ENCODE measurements at places on chromosomes 1 and 21. TPM values are rescaled to one million over a fixed set of nuclear protein-coding genes. Genes with fewer than 3 reads are reported as not detected.
A peak's percentile ranks its signal among the peaks of the same experiment; 100 is the strongest.

DNA sequence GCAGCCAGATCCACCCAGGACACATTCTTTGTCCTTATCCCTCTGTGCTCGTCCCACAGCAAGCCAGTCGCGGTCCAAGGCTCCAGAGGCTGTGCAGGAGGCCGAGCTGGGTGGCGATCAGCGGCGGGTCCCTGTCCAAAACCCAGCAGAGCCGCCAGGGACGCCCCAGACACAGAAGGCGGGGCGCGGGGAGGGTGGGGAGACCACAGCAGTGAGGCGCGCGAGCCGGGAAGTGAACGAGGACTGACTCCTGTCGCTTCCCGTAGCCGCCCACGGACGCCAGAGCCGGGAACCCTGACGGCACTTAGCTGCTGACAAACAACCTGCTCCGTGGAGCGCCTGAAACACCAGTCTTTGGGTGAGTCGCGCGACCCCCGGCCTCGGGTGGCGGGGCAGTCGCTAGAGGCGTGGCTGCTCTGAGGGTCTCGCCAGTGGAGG lies at the start of gene LGALS8:
Gene LGALS8 (plus strand): TSS at position 279 of the 438 bp plus-strand sequence. CDS start 2,089 bp downstream, outside the sequence.
- no peaks in the 10 kb centered on the region for H3K36me3 ChIP-seq
- H3K27me3 ChIP-seq = no peaks in the 10 kb centered on the region
- peak within 1 kb of the TSS; percentile 80 for H3K4me3 ChIP-seq
- H3K27ac ChIP-seq = peak within 1 kb of the TSS; percentile 95
- peak; percentile 88 for DNase-seq

DNA sequence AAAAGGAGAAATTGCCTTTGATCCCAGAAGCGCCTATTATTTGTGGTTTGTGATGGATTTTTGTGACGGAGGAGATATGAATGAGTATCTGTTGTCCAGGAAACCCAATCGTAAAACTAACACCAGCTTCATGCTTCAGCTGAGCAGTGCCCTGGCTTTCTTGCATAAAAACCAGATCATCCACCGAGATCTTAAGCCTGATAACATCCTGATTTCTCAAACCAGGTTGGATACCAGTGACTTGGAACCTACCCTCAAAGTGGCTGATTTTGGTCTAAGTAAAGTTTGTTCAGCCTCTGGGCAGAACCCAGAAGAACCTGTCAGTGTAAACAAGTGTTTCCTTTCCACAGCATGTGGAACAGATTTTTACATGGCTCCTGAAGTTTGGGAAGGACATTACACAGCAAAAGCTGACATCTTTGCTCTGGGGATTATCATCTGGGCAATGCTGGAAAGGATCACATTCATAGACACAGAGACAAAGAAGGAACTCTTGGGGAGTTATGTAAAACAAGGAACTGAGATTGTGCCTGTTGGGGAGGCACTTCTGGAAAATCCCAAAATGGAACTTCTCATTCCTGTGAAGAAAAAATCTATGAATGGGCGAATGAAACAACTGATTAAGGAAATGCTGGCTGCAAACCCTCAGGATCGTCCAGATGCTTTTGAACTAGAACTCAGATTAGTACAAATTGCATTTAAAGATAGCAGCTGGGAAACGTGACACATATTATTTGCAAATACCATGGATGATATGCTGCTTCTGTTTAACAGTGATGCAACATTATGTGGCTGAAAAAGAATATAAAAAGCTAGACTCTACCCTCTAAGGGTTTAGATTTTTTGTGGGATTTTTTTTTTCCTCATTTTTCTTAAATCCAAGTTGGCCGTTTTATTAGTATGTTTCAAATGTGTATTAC lies 10.5 kb downstream of the PDIK1L start:
- peaks cover 5% of the 10 kb centered on the region for H3K36me3 ChIP-seq
- peaks cover 47% of the 10 kb centered on the region for H3K4me1 ChIP-seq
- H3K27ac ChIP-seq = peak overlapping the region; percentile 45
- no peak overlapping the region for H3K4me3 ChIP-seq
- DNase-seq = no peak

DNA sequence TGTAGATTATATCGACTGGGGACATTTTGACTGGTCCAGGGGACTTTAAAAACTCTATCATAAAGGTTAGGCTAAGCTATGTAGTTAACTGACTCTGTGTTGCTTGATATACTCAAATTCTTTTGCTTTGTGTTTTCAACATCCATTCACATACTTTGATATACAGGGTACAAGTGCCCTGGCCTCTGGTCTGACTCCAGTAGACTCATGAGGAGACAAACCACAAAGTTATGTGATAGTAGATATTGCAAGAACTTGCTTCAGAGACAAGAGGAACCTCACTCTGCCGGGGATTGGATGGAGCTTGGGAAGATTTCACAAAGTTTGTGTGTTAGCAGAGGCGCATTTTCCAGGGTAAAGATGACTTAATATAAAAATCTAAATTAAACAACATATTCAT lies 1.3 kb downstream of the GORAB start:
- no peak overlapping the region for H3K27ac ChIP-seq
- no peak overlapping the region for H3K4me3 ChIP-seq
- H3K4me1 ChIP-seq = peaks cover 12% of the 10 kb centered on the region
- H3K36me3 ChIP-seq = no peaks in the 10 kb centered on the region
- DNase-seq = no peak

DNA sequence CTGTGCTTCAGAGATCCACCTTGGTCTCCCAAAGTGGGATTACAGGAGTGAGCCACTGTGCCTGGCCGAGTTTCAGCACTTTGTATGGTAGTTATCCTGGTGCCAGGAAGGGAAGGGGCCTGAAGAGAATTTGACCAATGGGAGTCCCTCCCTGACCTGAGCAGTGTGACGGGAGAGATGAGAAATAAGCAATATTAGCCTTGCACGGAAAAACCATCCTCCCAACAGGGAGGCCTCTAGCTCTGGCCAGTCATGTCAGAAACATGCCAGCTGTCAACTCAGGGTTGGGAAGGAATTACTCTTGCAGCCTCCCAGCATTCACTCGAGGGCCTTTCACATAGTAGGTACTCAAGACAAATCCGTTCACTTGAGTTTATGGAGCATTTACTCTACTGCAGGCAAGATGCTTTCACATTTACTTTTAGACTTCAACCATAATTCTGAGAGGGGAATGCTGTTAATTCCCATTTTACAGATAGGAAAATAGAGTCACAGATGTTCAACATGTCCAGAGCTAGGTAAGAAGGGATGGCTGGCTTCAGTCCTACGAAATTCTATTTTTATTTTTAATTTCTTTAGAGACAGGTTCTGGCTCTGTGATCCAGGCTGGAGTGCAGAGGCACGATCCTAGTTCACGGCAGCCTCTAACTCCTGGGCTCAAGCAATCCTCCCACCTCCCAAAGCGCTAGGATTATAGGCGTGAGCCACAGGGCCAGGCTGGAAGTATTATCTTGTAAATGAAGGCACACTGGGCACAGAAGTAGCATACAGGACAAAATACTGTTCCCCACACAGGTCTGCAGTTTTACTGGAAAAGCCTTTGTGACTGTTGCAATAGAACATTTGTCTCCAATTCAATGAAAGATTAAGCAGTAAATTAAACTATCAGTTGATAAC lies 3.2 kb upstream of the ATP13A2 start:
- no peaks in the 10 kb centered on the region for H3K27me3 ChIP-seq
- peaks cover 18% of the 10 kb centered on the region for H3K4me1 ChIP-seq
- no peak for DNase-seq
- H3K27ac ChIP-seq = no peak overlapping the region
- no peaks in the 10 kb centered on the region for H3K36me3 ChIP-seq

- DNase-seq = no peak
- no peak overlapping the region for H3K27ac ChIP-seq
- no peaks in the 10 kb centered on the region for H3K4me1 ChIP-seq
- H3K4me3 ChIP-seq = no peak overlapping the region
- H3K36me3 ChIP-seq = no peaks in the 10 kb centered on the region
- no peaks in the 10 kb centered on the region for H3K27me3 ChIP-seq
These were observed 90.8 kb upstream of the PGBD5 start for GRCh38 chr1:230516889-230517288.

GRCh38 chr1:94636624-94637023 lies 95.1 kb upstream of the F3 start:
- no peak for DNase-seq
- H3K4me3 ChIP-seq = no peak overlapping the region
- H3K27ac ChIP-seq = peak overlapping the region; percentile 31
- no peaks in the 10 kb centered on the region for H3K36me3 ChIP-seq
- no peaks in the 10 kb centered on the region for H3K4me1 ChIP-seq
- H3K27me3 ChIP-seq = no peaks in the 10 kb centered on the region

RIPPLY3 gene
- total RNA-seq = not detected

DNA sequence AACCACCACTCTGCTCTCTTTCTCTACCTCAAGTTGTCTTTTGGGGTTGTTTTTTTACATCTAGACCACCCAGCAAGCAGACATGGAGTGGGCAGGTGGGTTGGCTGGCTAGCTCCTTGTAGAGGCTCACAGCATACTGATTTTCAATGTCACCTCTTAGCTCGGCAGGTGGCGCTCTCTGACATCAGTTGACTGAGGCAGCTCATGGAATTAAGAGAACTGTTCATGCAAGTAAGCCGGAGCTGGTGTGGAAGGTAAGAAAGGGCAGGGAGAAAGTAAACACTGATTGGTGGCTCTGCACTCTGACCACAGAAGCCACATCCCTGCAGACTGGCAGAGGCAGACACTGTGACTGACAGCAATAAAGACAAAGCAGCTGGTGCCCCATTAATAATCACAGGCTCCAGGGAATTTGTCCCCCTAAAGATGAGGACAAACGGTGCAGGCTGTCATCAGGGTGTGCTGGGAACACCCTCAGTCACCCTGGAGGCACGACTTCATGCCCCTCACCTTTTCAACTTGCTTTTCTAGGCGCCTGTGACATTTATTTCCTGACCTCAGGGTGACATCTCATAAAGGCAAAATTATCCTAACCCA lies 226.8 kb downstream of the LMX1A start:
- H3K4me1 ChIP-seq = no peaks in the 10 kb centered on the region
- no peak overlapping the region for H3K27ac ChIP-seq
- H3K4me3 ChIP-seq = no peak overlapping the region
- no peaks in the 10 kb centered on the region for H3K36me3 ChIP-seq
- peaks cover 19% of the 10 kb centered on the region for H3K27me3 ChIP-seq
- peak; percentile 63 for DNase-seq

GRIK3 gene
- total RNA-seq = 9.8 TPM

DNA sequence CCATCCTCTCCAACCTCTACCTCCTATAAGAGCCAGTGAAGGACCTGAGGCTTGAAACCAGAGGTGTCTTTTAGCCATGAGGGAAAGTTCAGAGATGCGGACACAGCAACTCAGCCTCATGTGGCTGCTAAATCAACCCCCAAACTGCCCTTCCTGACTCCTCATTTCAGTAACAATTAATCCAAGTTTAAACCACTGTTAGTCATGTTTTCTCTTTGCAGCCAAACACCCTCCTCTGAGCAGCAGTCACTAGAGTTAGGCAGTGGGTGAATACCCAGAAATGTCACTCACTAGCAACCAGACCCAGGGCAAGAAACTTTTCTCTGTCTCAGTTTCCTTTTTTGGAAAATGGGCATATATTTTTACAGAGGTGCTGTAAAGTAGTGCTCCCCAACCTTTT lies 71.2 kb downstream of the KCNJ15 start:
- H3K27ac ChIP-seq = no peak overlapping the region
- peaks cover 4% of the 10 kb centered on the region for H3K27me3 ChIP-seq
- DNase-seq = no peak
- no peaks in the 10 kb centered on the region for H3K4me1 ChIP-seq

DNA sequence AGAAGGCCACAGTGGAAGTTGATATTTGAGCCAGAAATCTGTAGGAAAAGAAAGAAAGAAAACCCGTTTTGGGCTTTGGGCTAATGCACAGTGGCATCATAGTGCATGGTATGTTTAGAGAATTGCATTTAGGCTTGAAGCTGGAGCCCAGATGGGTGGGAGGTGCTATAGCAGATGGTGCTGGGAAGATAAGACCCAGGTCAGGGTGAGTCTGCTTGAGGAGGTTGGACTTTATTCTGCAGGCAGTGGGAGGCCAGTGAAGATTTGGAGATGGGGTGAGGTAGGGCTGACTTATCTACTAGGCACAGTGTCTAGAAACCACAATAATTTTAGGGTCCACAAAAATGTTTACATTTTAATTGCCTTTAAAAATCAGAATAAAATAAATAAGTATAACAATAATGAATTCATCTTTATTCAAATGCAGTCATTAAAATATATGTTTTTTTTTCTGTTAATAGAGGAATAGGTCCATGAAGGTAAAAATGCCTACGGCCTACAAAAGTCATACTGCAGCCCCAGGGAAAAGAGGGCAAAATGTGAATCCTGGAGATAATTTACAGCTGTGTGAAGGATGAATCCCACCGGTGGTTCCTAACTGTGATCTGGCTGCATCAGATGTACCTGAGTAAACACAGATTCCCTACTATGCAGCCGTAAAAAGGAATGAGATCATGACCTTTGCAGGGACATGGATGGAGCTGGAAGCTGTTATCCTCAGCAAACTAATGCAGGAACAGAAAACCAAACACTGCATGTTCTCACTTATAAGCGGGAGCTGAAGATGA lies 8.7 kb downstream of the DNAJC6 start:
- DNase-seq = no peak
- peaks cover 3% of the 10 kb centered on the region for H3K27me3 ChIP-seq
- no peak overlapping the region for H3K27ac ChIP-seq
- H3K4me3 ChIP-seq = no peak overlapping the region
- H3K4me1 ChIP-seq = no peaks in the 10 kb centered on the region

DNA sequence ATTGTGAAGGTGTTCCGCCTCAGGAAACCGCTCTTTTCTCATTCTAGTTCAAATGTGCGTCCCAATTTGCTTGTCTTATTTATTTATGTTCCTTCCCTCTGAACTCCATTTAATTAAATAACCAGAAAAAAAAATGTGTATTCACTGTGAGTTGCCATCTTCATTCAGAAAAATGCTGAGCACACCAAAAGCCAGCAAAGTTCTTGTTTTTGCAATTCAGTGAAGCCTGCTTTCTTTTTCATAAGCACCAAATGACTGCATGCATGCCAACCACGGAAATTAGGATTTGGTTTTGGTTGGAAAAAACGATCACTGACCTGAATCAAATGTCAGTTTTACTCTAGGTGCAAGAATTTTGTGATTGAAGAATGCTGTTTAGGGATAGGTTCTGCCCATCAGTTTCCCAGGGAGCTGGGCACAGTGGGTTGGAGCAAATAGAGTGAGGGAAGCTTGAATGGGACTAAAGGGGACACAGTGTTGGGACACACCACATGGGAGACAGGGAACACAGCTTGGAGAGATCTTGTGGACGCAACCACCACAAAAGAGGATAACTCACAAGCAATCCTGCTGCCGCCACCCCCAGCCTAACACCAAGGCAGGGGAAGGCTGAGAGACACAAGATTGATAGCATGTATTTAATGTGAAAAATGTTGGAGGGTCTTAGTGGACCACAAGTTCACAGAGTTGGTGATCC lies 183.4 kb upstream of the GALNT2 start:
- no peaks in the 10 kb centered on the region for H3K4me1 ChIP-seq
- no peaks in the 10 kb centered on the region for H3K27me3 ChIP-seq
- no peak overlapping the region for H3K4me3 ChIP-seq
- no peak for DNase-seq

- no peak for DNase-seq
- no peak overlapping the region for H3K27ac ChIP-seq
- H3K36me3 ChIP-seq = no peaks in the 10 kb centered on the region
These were observed 188.2 kb downstream of the HHAT start for GRCh38 chr1:210516697-210517459.

Measured in transverse colon (tissue), 4 donors.